ENCODE measurements at places on chromosomes 3 and 15.

DNA sequence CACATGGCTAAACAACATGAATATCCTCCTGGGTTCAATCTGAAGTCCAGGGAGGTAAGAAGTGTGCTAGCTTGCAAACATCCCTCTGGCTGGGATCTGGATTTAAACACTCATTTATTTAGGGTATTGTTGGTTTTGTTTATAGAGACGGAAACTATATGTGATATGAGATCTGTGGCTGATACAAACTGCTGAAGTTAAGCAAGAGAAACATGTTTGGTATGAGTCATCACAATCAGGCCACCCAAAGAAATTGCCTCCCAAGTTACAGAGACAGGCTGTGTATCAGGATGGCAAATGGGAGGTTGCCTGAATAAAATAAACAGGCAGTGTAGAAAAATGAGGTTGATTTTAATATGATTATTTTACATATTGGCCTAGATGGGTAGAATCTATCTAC lies 562.1 kb downstream of the IGSF11 start:
- no peak for DNase-seq

DNA sequence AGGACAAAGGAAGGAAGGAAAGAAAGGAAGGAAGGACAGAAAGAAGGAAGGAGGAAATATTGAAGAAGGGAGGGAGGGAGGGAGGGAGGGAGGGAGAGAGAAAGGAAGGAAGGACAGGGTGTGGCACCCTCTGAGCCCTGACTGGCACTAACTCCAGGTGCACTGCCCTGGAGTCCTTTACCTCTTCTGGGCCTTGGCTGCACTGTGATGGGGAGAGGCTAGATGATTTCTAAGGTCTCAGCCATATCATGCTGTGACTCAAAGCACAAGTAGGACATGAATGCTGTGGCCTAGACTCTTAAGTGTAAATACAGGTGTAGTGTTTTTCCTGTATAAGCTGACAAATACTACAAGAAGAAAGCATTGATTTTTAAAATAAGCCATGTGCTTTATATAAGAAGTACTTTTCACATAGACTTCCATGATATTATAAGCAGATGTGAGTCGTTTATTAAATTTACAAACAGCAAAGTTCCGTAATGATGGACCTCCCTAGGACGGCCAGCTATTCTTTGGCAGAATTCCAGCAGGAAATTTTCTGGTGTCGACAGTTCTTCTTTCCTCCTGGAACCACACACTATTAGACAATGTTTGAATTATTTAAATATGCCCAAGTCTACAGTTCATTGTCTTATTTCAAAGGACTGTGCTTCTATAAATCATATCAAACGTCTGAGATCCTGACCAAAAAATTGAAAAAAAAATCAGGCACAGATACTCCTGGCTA lies 213.8 kb upstream of the C2CD4B start:
- no peak for DNase-seq

- DNase-seq, result no peak
Measured at GRCh38 chr3:181690769-181691168, 21.0 kb upstream of the SOX2 start.

- no peak for DNase-seq
Measured at GRCh38 chr3:31932990-31933389, 48.1 kb downstream of the OSBPL10 start.

GRCh38 chr15:85394554-85395333 lies 14.3 kb downstream of the AKAP13 start:
- DNase-seq, result no peak

GRCh38 chr3:120048355-120049041 lies 45.7 kb downstream of the GSK3B start:
- no peak for DNase-seq

GRCh38 chr3:40546816-40547215 lies 22.1 kb downstream of the ZNF621 start:
- no peak for DNase-seq

DNA sequence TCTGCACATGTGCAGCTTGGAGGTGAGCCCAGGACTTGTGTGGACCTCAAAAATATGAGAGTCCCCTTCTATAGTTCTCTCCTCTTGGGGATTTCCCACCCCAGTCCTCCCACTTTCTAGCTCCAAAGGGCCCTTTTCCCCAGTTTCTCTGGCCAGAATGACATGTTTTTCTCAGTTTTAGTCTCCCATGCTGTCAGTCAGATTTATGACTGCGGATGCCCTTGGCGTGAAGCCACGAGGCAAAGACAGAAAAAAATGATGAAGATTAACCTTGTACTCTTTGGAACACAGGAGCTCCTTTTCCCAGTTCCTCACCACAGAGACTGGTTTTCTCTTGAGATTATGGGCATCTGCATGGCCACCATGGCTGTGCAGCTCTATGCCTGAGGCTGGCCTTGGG lies 72.0 kb upstream of the TTBK2 start:
- DNase-seq, result no peak

DNA sequence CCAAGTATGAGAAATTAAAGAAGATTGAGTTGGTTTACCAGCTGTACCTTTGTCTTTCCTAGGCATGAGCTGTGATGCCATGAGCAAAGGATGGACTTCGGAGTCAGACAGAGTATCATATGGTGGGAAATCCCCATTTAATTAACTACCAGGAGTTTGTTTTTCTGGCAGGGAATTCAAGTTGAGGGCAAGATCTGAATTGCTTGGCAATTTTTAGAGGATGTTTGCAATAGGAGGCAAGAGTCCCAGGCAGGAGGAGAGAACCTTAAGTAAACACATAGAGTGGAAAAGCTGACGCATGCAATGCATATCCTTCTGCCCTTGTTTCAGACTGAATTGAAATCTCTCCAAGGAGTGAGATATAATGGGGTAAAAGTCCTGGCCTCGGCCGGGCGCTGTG lies 569.7 kb upstream of the MDFIC2 start:
- no peak for DNase-seq

DNA sequence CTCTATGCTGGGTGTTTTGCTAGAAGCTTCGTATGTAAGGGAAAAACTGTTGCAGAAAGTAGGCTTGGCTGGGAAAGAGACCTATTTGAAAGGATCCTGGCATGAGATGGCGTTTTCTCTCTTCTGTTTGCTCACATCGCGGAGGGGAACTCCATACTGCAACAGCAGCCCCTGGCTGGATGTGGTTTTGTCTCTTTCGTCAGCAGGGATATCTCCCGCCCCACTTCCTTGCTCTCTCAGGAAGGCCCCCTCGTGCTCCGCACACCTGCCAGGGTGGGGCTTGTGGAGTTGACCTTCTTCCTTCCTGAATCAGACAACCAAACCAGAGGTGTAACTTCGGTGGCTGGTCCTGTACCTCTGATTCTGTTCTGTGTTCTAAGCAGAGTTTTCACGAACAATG lies 26.4 kb upstream of the MYZAP start:
- no peak for DNase-seq

- DNase-seq, result no peak
Measured at GRCh38 chr15:68085052-68085451, 30.9 kb downstream of the PIAS1 start.

DNA sequence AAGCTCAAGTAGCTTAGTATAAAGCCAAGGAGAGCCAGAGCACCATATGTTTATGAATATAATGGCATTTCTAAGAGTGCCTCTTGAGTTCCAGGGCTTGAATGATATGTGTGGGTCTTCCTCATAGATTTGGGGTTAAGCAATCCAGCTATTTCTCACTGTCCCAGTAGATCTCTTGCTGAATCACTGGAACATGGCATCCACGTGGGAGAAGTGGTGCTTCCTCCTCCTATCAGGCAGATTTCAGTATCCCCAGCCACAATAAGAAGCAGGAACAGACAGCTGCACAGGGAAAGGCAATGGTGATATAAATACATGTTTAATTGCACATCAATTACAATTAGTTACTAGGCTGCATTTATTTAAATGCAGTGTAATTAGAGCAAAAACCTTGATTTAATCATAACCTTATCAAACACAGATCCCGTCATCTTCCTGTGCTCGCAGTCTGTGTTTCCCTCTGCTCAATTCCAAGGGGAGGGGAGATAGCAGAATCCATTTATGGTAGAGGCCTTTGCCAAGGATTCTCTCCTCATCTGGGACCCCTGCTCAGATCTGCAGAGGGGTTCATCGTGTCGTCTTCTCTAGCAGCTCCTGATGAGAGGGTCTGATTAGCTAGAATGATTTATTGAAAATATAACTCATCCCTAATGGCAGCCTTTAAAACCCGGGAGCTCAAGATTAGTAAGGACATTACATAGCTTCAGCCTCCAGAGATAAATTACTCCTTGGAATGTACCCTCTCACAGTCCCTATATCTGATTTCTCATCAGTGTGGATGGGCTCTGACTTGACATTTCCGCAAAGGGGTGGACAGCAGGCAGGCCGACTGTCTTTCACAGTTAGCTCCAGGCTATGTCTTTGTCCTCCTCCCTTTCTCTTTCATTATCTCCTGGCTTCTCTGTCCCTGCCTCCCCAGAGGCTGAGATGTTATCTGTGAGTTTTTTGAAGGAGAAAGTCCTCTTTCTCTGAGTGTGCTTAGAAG lies 775.9 kb downstream of the AGBL1 start:
- no peak for DNase-seq

Measured in upper lobe of right lung (tissue), 1 donor.